ENCODE measurements at places on chromosomes 7 and 10. TPM values are rescaled to one million over a fixed set of nuclear protein-coding genes. Genes with fewer than 3 reads are reported as not detected.

The HOXA1 gene
- not detected for total RNA-seq

The AOAH gene
- total RNA-seq = 0.39 TPM

The ANXA7 gene
- total RNA-seq = 84.6 TPM

The PSD gene
- total RNA-seq = 3.4 TPM

The JAKMIP3 gene
- total RNA-seq = 0.50 TPM

The GTF2IRD2 gene
- total RNA-seq = 9.1 TPM

DNA sequence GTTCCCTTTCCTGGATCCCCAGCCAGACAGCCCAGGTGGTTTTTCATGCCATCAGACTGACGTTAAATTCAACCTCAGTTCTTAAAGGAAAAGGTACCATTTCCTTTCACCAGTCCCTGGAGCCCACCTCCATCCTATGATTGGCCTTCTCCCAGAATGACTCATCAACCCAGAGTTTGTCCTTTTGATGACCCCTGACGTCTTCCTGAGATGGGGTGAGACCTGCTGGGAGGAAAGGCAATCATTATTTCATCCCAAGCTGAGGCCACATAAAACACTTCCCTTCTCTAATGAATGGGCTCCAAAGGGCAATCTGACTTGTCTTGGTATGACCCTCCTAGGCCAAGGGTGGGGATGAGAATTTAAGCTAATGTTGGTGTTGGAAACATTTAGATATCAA lies 750.7 kb downstream of the SUGCT start:
- no peak for DNase-seq
- no peaks in the 10 kb centered on the region for H3K36me3 ChIP-seq
- H3K27ac ChIP-seq = no peak overlapping the region
- H3K4me1 ChIP-seq = no peaks in the 10 kb centered on the region
- no peaks in the 10 kb centered on the region for H3K27me3 ChIP-seq

- no peaks in the 10 kb centered on the region for H3K27me3 ChIP-seq
- DNase-seq = no peak
- H3K27ac ChIP-seq = no peak overlapping the region
- no peak overlapping the region for H3K4me3 ChIP-seq
- H3K4me1 ChIP-seq = no peaks in the 10 kb centered on the region
- H3K36me3 ChIP-seq = peaks cover 18% of the 10 kb centered on the region
These were observed 72.1 kb downstream of the VOPP1 start for GRCh38 chr7:55500117-55500756.

- H3K4me1 ChIP-seq = no peaks in the 10 kb centered on the region
- no peaks in the 10 kb centered on the region for H3K36me3 ChIP-seq
- no peaks in the 10 kb centered on the region for H3K27me3 ChIP-seq
- no peak overlapping the region for H3K4me3 ChIP-seq
- H3K27ac ChIP-seq = no peak overlapping the region
- DNase-seq = no peak
These were observed 140.6 kb downstream of the FAM53B start for GRCh38 chr10:124603376-124604213.

DNA sequence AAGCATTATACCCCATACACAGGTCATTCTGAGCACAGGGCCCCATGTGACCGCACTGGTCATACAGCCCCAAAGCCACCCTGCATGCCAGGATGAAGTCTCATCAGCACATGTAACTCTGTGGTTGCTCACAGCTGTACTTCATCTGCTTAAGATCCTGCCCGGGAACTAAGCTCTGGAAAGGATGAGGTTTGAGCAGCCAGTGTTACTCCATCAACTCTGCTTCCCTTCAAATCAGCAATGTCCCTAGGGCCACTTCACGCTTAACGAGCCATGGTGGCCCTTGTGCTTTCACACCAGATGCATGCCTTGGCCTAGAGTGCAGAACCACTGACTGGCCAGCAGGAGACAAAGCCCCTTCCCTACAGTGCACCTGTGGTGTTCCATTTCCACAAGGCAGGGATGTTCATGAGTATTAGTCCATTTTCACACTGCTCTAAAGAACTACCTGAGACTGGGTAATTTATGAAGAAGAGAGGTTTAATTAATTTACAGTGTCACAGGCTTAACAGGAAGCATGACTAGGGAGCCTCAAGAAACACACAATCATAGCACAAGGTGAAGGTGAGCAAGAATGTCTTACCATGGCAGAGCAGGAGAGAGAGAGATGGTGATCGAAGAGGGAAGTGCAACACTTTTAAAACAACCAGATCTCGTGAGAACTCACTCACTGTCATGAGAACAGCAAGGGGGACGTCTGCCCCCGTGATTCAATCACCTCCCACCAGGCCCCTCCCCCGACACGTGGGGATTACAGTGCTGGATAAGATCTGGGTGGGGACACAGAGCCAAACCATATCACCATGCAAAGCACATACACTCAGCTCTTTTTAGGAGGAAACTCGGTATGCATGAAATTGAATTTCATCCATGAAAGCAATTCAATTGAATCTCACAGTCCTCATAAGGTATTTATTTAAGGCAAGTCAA lies 149.0 kb upstream of the CDCA7L start:
- H3K4me3 ChIP-seq = no peak overlapping the region
- no peak overlapping the region for H3K27ac ChIP-seq

- H3K4me3 ChIP-seq = no peak overlapping the region
- H3K36me3 ChIP-seq = no peaks in the 10 kb centered on the region
- no peak for DNase-seq
These were observed 22.7 kb downstream of the RELN start for GRCh38 chr7:103966593-103967277.

DNA sequence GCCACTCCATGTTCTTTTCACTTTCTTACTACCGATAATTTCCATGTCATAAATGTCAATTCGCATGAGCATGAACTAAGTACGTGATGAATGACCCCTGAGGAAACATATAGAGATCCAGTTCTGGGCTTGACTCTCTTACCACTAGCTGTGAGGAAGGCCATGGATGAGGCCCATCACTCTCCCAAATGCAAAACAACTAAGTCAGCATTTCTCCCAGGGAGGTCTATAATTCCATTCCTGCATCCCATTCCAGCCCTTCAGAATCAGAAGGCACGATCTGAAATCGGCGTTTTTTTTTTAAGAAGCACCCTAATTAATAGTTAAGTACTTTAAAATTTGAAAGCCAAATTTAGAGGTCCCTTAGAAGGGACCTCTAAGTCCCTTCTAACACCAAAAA lies 116.5 kb downstream of the CABCOCO1 start:
- no peak overlapping the region for H3K27ac ChIP-seq
- no peaks in the 10 kb centered on the region for H3K4me1 ChIP-seq
- no peak for DNase-seq
- H3K27me3 ChIP-seq = no peaks in the 10 kb centered on the region
- no peak overlapping the region for H3K4me3 ChIP-seq

- H3K27me3 ChIP-seq = no peaks in the 10 kb centered on the region
- peaks cover 16% of the 10 kb centered on the region for H3K36me3 ChIP-seq
- no peak for DNase-seq
- no peak overlapping the region for H3K27ac ChIP-seq
These were observed 691.8 kb downstream of the NXPH1 start for GRCh38 chr7:9125246-9125645.

GRCh38 chr10:115606741-115607140 lies 513.6 kb downstream of the ATRNL1 start:
- no peaks in the 10 kb centered on the region for H3K36me3 ChIP-seq
- H3K27me3 ChIP-seq = no peaks in the 10 kb centered on the region
- H3K4me1 ChIP-seq = no peaks in the 10 kb centered on the region

- no peaks in the 10 kb centered on the region for H3K4me1 ChIP-seq
- no peaks in the 10 kb centered on the region for H3K36me3 ChIP-seq
- H3K4me3 ChIP-seq = no peak overlapping the region
- DNase-seq = peak; percentile 12
- no peaks in the 10 kb centered on the region for H3K27me3 ChIP-seq
- no peak overlapping the region for H3K27ac ChIP-seq
These were observed 167.7 kb upstream of the SHH start for GRCh38 chr7:155979994-155980393.

GRCh38 chr10:61125560-61126170 lies 181.7 kb upstream of the RHOBTB1 start:
- no peaks in the 10 kb centered on the region for H3K36me3 ChIP-seq
- no peaks in the 10 kb centered on the region for H3K4me1 ChIP-seq
- no peak overlapping the region for H3K27ac ChIP-seq
- DNase-seq = no peak
- H3K27me3 ChIP-seq = no peaks in the 10 kb centered on the region

DNA sequence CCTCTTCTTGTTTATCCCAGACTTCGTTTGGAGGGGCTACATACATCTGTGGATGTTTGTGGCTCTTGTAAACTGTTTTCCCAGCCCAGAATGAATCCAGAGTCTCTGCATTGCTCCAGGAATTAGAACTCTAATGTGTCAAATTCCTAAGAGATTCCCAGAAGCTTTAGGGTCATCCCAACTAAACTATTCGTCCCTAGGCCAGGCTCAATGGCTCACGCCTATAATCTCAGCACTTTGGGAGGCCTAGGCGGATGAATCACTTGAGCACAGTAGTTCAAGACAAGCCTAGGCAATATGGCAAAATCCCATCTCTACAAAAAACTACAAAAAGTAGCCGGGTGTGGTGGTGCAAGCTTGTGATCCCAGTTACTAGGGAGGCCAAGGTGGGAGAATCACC lies 28.5 kb downstream of the ARHGAP19 start:
- H3K36me3 ChIP-seq = peaks cover 46% of the 10 kb centered on the region
- DNase-seq = no peak
- H3K27ac ChIP-seq = no peak overlapping the region
- no peaks in the 10 kb centered on the region for H3K4me1 ChIP-seq
- H3K4me3 ChIP-seq = no peak overlapping the region
- no peaks in the 10 kb centered on the region for H3K27me3 ChIP-seq
